ENCODE measurements at places on chromosomes 2 and 18.

GRCh38 chr2:15814946-15815345, 125.4 kb upstream of the MYCN start:
- DNase-seq = no peak

DNA sequence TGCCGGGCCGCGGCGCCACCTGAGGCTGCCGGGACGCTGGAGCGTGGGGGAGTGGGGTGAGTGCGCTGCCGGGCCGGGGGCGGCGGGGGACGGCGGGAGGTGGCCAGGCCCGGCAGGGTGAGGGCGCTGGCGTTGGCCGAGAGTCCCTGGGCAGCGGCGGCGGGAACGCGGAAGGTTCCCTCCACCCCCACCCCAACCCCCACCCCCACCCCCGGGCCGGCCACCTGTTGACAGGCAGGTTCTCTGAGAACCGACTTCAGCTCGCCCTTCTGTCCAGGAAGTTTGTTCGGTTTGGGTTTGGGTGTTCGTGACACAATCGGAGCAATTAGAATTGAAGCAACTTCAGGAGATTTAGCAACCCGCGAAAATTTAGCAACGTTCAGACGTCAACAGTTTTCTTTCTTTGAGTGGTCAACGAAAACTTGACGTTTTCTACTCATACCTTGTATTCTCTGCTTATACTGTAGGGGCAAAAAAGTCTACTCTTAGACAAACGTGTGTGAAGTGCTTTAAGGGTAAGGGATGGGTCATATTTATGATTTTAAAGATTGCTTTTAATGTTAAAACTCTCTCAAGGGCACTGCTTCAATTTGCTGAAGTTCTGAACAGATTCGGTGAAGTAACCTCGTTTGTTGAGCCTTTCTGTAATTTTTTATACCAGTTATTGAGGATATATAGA, 9.3 kb downstream of the OTX1 start:
- DNase-seq = no peak

- DNase-seq = peak; percentile 79
Observed at GRCh38 chr2:85418132-85419008, at the start of gene SH2D6. SH2D6 (plus strand) TSS chr2:85418714; CDS start chr2:85429466, 10,752 bp downstream.

DNA sequence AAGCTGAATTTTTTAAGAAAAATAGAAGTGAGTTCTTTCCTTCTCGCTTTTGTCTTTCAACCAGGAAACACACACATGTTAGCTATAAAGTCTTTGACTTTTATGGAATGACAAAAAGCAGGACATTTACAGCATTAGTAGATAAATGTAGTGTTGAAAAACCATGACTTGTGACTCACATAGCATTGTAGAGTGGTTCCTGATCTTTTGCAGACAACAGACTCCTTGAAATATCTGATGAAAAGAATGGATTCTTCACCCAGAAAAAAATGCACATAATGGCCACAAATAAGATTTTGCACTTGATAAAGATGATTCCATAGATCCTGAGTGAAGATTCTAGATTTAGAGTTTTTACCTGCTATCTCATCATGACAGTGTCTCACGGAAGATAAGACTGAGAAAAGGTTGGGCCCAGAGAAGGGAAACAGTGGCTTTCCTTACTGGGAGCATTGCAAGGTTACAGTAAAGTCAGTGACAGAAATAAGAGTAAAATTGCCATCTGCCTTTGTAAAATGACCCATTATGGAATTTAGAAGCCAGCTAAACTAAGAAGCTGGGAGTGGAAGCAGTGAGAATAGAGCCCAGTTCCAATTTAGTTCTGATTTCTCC, 14.0 kb downstream of the SMARCAL1 start:
- no peak for DNase-seq

- DNase-seq = no peak
Observed at GRCh38 chr2:223141606-223142005, 89.6 kb downstream of the KCNE4 start.

- no peak for DNase-seq
Observed at GRCh38 chr2:215299337-215299859, 12.5 kb upstream of the ATIC start.

- DNase-seq = no peak
Observed at GRCh38 chr2:181859123-181859522, 32.4 kb upstream of the ITPRID2 start.

- no peak for DNase-seq
Observed at GRCh38 chr2:70531419-70532086, 22.1 kb downstream of the TGFA start.

DNA sequence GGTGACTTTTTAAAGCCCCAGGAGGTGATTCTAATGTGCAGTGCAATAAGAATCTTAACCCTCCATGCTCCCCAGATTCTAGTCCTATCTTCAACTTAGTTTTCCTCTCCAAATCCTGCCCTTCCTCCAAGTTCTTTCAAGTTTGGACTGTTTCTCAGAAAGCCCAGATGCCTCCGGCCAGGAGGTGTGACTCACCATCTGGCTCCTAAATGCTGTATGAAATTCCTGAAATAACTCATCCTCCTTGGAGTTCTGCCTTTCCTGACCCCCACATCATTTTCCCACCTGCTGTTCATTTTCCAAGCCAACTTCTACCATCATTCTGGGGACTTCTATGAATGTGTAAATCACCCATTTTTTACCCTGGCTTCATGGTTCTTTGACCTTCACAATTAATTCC, 118.2 kb upstream of the NOL4 start:
- DNase-seq = no peak

GRCh38 chr2:215535741-215536140, 99.9 kb upstream of the FN1 start:
- DNase-seq = no peak

GRCh38 chr18:63192885-63193349, 126.7 kb downstream of the BCL2 start:
- DNase-seq = no peak

GRCh38 chr2:220455351-220455990, 828.0 kb downstream of the SLC4A3 start:
- no peak for DNase-seq

GRCh38 chr2:126653761-126654160, 2.2 kb upstream of the GYPC start:
- DNase-seq = no peak

DNA sequence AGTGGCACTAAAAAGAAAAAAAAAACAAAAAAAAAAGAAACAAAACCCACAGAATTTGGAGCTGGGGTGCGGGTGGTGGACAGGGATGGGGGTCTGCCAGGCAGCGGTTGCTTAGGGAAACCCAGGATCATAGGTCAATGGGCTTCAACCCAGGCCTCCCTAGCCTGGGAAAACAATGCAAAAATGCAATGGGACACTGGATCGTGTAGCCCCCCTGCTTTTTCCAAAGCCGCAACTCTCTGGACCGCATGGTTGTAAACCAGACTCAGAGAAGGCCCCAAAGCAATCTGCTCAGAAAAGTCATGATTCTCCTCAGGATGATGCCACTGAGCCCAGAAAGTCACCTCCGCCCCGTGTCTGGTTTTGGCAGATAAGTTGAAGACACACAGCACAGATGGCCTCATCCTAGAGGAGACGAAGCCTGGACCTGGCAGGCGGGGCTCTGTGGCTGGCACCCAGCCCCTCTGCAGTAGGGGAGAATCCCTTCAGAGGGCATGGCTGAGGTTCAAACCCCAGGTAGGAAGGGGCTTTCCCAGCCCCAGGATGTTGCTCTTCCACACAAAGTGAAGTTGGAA, 5.1 kb downstream of the DLX2 start:
- no peak for DNase-seq

Measured in CD4-positive, alpha-beta T cell treated with Interferon gamma for 1 hour (primary cell).